ENCODE measurements at places on chromosomes 3 and 15. TPM values are rescaled to one million over a fixed set of nuclear protein-coding genes. Genes with fewer than 3 reads are reported as not detected.
A peak's percentile ranks its signal among the peaks of the same experiment; 100 is the strongest.

HTR3E gene
- not detected for total RNA-seq

- DNase-seq: peak; percentile 36
Measured at GRCh38 chr15:41544650-41545015, 576 bp upstream of the RPAP1 start.

IL17RE gene
- total RNA-seq: 0.94 TPM

PLA2G4D gene
- not detected for total RNA-seq

ISLR2 gene
- not detected for total RNA-seq

DNA sequence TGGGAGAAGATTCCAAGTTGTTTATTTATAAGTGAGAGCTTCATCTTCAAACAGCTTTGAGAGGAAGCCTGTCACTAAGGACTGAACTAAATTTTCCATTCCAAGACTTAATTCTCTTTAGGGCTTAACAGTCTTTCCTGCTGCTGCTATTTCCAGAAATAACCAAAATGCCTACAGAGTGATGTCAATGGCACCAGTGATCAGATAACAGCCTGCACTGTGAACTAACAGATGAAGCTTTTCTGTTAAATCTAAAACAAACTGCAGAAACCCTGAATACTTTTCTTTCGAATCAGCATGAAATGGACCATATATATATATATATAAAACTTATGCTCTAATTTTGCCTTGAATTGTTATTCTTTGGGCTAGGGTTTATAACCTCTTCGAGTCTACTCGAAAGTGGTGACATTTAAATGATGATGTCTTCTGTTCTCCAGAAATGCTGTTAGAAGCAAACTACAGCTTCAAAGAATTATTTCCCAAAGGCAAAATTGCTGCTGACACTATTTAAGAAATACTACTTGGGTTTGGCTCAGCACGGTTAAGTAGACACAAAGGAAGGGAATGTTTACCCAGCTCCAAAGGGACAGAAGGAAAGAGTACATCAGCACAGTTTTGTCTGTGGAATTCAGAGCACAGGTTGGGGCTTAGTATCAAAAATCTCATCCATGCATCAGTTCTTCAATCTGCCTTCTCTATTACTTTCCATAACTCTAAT, 238.5 kb upstream of the LRRN1 start:
- DNase-seq: no peak
